Karpas-422 (cell line): ENCODE measurements at places on chromosomes 12 and 14. TPM values are rescaled to one million over a fixed set of nuclear protein-coding genes. Genes with fewer than 3 reads are reported as not detected.

- no peak for DNase-seq
Observed at GRCh38 chr12:1793426-1794210, 26.7 kb upstream of the LRTM2 start.

- DNase-seq = peak; percentile 84
Observed at GRCh38 chr12:30806989-30807694, 52.4 kb upstream of the CAPRIN2 start.

The CCDC196 gene
- not detected in 2 replicates for total RNA-seq

The CD163L1 gene
- total RNA-seq = 19.4 and 34.4 TPM in 2 replicates

- DNase-seq = no peak
Observed at GRCh38 chr14:66311990-66312389, 174.2 kb upstream of the CCDC196 start.

DNA sequence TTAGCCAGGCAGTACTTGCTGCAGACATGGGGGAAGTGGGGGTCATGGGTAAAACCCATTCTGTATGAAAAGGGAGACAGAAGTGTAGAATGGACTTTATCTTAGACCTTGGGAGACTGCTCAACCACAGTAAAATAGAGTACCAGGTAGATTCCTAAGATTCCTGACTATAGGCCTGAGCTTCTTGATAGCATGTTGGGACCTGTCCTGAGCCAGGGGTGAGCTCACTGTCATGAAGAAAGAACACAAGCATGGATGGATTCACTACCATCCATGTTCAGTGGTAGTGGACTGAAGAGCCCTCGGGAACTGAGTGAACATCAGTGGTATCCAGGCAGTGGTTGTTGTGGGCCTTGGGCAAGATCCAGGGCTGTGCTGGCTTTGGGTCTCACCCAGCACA, 1003.8 kb downstream of the TMTC2 start:
- no peak for DNase-seq

The GDF3 gene
- total RNA-seq = not detected in 2 replicates

GRCh38 chr12:508145-508544, 48.4 kb downstream of the B4GALNT3 start:
- DNase-seq = no peak

The DIO2 gene
- 0.04 TPM in 1 of 2 replicates, not detected in the other for total RNA-seq

DNA sequence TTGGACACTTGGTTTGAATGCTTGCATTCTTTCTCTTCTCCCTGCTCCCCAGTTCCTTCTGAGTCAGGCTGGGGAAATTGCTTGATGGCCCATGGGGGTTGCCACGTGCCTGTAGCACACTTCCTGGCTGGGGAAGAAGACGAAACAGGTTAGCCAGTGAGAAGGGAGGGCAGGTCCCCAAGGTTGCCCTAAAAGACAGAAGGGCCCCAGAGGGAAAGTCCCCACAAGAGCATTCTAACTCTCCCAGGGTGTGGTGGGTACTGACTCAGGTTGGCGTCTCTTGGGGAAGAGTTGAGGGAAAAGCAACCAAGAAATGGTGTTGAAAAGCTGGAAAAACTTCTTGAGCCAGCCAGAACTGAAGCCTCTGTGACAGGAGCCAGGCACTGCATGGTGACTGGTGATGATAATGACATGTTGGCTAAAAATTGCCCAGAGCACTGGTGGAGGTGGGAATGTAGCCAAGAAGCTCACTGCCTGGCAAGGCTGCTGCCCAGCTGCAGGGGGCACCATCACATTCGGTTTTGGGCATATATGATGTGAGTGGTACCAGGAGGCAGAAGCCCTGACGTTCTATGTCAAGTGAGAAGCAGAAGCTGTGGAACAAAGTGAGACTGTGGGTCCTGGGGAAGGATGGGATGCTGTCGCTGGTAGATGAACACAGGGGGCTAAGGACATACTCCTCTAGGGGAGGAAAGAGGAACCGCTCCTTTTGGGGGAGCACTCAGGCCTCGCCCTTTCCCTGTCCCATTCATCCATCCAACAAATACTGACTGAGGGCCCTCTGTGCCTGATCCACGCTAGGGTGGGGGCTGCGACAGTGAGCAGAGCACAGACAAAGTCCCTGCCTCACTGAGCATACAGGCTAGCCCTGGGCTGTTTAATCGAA, 8.1 kb upstream of the RABGGTA start:
- peak; percentile 84 for DNase-seq

The NPAS3 gene
- total RNA-seq = 1.6 and 6.9 TPM in 2 replicates

The RFX4 gene
- not detected in 2 replicates for total RNA-seq

- DNase-seq = no peak
Observed at GRCh38 chr14:103897075-103897947, 30.9 kb upstream of the TDRD9 start.

DNA sequence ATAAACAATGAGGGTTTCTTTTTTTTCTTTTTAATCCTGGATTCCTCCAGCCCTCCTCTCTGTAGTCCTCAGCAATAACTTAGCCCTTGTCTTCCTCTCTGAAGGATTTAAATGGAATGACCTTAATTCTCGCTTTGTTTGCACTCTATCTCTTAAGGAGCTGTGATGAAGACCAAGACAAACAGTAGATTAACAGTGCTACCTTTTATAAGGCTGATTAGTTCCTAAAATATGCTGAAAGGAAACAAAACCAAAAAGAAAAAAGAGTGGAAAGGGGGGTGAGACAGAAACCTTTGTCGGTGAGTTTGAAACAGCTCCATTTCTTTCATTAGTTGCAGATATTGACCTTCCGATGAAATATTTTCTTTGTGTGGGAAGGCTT, 38.7 kb upstream of the PTCSC3 start:
- DNase-seq = no peak

GRCh38 chr12:77089686-77090220, 24.4 kb upstream of the E2F7 start:
- no peak for DNase-seq

- DNase-seq = no peak
Observed at GRCh38 chr14:77926942-77927341, 127.0 kb downstream of the ADCK1 start.

DNA sequence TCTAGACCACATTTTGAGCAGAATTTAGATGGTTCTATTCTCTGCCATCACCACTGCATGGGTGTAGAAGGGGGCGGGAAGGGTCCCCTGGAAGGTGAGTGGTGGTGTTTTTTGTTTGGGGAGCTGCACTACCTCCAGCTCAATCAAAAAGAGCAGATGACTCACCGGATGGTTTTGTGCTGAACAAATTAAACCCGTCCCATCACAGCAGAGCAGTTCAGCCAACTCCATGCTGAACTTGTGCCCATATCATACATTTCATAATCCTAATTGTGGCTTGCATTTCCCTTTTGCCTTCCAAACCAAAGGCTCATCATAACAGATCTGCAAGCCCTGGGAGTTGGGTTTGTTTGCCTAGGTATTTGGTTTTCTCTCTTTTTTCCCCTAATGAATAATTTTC, 53.0 kb upstream of the RPH3A start:
- no peak for DNase-seq

GRCh38 chr12:108831309-108831991, 25.9 kb downstream of the SSH1 start:
- DNase-seq = no peak

DNA sequence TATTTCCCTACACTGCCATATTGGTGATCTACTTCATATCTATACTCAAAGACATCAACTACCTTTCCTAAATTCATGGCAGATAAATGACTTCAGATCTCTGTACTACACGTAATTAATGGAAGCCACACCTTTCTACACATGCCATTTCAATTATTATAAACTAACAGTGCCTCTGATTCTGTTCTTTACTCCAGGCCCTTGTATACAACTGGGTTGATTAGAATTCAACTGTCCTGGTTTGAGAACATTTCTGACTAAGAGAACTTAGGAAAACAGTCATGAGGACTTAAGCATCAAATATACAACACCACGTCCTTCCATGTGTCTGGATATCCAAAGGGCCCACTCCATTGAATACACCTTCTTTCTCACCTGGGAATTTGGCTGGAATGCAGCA, 1.8 kb downstream of the ACIN1 start:
- no peak for DNase-seq

The R3HDM2 gene
- total RNA-seq = 31.9 and 39.0 TPM in 2 replicates
